ENCODE measurements at places on chromosomes 3 and 15.

DNA sequence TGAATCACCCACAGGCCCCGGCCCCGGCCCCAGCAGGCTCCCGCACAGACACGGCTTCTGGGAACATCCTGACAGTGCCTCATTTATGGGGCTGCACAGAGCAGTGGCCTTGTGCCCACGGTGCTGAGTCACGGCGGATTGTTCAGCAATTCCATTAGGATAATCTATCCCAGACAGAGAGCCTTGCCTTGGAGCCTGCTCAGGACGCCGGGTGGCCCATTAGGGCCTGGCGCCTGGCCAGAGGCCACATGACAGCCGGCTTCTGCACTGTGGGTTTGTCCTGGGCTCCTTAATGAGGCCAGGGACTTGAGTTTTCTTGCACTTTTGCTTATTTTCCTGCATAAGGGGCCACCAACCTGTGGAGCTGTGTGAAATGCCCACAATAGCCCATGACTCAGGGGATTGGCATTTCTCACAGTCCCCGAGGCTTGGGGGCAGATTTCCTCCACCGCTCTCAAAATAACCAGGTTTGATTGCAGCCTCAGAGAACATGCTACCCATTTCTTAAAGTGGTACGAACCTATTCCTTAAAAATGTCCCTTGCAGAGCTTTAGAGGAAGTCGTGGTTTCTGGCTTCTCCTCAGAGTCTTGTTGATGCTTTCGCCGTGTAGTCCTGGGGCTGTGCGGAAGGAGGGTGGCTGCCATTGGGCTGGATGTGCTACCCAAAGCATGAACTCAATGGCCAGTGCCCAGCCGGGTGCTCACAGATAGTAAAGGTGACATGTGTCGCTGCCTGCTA lies 19.0 kb downstream of the SYNM start:
- DNase-seq: no peak

DNA sequence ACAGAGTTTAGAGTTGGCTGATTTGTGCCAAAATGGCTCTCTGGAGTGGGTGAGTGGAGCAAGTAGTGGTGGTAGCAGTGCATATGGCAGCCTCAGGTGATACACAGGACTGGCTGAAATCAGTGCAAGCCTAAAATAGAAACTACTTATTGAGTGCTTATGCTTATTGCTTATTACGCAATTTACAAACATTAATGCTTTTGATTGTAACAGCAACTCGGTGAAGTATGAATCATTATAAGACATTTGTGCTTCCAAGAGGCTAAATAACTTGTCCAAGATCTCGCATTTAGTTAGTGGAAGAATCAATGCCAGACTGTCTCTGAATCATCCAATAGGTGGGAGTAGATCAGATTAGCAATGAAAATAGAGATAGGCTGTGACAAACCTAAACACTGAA lies 353.8 kb downstream of the NAALADL2 start:
- no peak for DNase-seq

DNA sequence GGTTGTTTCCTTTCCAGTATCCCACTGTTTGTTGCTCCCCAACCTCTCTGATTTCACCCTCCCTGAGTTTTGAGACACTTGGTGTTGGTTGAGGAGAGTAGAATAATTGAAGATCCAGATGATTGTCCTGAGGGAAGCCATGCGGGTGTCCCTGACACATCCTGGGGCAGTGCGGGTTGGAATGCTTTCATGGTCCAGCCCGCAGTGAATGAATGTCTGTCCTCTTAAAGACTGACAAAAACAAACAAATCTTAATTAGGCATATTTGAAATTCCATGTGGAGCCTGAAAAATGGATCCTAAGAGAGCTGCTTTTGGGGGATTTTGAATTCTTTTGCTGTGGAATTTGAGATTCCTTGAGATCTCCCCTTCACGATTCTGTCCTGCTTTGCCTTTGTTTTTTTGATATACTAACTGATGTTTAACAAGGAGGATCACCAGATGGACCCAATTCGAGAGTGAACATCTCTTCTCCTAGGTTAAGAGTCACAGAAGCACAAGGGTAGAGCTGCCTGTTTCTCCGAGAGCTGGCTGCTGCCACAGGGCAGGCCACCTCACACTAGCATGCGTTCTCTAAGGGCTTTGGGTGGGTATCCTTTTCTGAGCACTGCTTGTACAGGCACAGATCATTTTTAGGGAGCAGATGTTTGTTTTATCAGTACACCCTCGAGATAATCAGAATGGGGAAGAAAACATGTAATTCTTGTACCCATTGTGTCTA lies 47.4 kb downstream of the GPR171 start:
- no peak for DNase-seq

DNA sequence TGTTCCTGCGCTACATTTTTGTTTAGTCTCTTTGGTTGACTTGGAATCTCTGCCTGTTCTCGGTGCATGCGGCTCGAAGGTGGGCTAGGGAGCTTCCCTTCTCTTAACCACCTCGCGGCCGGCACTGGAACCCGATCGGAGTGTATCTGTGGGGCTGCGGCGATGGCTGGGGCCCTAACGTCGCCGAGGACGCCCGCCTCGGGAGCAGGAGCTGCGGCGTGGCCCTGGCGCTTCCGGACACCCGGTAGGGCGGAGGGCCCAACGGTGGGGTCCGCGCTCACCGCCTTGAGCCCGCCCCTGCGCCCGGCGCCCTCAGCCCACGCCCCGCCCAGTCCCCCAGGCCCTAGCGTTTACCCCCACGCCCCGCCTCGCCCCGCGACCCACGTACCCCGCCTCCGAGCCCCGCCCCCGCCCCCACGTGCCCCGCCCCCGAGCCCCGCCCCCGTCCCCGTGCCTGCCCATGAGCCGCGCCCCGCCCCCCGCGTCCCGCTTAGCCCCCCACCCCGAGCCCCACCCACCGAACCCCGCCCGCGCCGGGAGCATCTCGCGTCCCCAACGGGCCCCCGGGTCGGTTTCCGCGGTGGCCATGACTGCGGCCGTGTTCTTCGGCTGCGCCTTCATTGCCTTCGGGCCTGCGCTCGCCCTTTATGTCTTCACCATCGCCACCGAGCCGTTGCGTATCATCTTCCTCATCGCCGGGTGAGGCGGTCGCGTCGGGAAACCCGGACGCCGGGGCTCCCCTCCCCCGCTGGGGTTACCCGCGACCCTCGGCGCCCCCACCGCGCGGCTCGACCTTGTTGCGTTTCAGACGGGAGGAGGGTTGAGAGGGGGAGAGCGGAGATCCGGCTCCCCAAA lies at the start of gene APH1B:
TSS of gene APH1B (plus strand) at position 568 of the 855 bp plus-strand sequence. CDS start at position 587, 19 bp downstream.
- DNase-seq: peak; percentile 72

DNA sequence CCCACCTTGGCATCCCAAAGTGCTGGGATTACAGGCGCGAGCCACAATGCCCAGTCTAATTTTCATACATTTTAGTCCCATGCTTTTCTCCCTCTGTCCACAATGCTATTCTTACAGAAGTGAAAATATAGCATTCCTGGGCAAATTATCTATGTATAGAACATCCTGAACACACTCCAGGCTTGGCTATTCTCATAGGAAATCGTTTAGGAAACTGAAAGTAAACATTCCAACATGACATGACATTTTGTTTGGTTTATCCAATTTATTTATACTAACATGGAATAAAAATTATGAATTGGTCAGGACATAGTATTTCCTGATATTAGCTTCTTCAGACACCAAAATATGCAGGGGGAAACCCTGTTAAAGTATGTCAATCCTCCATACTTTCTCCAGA lies 52.6 kb downstream of the SYNM start:
- DNase-seq: no peak

- DNase-seq: no peak
These were observed 549.3 kb upstream of the IL12A start for GRCh38 chr3:159439346-159439745.

- no peak for DNase-seq
These were observed 285.0 kb downstream of the SQOR start for GRCh38 chr15:45919806-45920205.

GRCh38 chr15:35481992-35482391 lies 64.0 kb downstream of the DPH6 start:
- DNase-seq: no peak

DNA sequence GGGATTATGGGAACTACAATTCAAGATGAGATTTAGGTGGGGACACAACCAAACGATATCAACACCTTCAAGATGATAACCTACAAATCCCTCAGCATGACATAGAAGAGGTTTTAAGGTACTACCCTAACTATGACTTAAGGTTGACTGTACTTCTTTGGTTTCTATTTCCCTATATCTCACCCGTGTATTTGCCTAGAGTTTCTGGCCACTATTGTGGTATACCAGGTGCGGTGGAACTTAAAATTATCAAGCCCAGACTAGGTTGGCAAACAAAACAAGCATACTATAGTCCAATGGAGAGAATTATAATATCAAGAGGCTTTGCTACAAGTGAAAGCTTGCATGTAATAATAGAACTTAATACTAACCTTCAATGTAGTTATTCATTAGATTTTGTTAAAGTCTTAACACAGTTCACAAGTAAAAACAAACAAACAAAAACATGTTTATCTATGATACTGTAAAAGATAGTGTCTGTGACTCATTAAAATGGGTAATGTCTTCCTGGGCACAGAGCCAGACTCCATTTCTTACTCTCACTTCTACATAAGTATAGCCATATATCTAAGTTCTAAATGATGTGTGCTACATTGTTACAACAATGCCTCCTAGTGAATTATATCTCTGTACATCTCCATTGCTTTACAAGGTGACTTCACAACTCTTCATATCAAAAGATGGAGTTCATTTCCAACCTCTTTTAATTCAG lies 479.1 kb downstream of the ZBBX start:
- no peak for DNase-seq

DNA sequence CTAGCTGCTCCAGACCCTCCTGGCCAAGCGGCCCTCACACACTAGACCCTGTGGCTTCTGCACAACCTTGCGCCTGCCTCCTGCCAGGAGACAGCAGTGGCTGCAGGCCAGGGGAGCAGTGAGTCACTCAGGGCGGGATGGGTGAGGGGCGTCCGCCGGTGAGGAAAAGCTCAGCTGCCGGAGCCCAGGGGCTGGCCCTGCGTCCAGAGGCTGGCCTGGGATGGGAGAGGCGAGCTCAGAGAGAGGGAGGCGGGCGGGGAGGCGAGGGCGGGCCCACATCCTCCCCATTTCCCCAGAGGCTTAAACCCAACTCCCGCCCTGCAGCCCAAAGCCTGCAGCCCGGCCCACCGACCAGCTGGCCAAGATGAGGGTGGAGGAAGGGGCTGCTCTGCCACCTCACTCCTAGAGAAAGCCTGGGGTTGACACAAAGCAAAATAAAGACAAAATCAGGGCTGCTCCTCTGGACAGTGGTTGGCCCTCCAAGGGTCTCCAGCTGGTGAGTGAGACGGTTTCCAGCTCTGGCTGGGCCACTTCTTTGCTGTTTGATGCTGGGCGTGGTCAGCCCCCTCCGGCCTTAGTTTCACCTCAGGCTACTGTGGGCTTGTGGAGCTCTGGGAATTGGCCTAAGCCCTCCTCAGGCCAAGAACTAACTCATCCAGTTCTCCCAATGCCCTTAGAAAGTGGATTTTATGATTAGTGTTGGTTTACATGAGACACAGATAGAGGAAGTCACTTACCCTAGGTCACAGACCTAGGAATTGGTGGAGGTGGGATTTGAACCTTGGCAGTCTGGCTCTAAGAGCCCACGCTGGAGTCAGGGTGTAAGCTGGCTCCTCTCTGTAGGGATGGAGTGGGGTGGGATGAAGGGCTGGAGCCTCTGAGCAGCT lies 50.6 kb downstream of the IQSEC1 start:
- DNase-seq: no peak

DNA sequence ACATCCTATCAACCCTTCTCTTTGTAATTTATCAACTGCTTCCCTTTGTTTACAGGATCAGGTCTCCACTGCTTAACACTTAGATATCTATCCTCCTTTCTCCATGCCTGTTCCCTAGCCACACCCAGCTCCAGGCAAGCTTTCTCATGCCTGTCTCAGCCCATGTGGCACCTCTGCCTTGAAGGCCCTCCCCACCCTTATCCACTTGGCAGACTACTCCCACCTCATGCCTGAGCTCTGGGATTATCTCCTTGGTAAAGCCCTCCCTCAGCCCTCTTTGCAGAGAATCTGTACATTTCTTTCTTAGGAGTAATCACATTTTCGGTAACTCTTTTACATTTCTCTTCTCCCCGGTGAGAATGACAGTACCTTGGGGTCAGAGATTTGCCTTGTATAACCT lies 96.0 kb downstream of the ATP1B3 start:
- no peak for DNase-seq

- no peak for DNase-seq
These were observed 96.7 kb upstream of the MYZAP start for GRCh38 chr15:57495041-57495440.

All from activated CD8-positive, alpha-beta memory T cell treated with anti-CD3 and anti-CD28 coated beads for 1 hour (primary cell).